ENCODE measurements at places on chromosomes 4 and X. TPM values are rescaled to one million over a fixed set of nuclear protein-coding genes. Genes with fewer than 3 reads are reported as not detected.

Gene EFNB1
- total RNA-seq, result 2.4 TPM

Gene OTC
- total RNA-seq, result 2.8 TPM

Gene CPZ
- 0.25 TPM for total RNA-seq

Gene RAB41
- total RNA-seq, result not detected

Gene PDGFRA
- 18.1 TPM for total RNA-seq

- H3K36me3 ChIP-seq, result no peaks in the 10 kb centered on the region
- H3K27me3 ChIP-seq, result no peaks in the 10 kb centered on the region
- no peak overlapping the region for H3K4me3 ChIP-seq
- H3K27ac ChIP-seq, result no peak overlapping the region
- DNase-seq, result no peak
These were observed 149.9 kb downstream of the FGF16 start for GRCh38 chrX:77597090-77597489.

DNA sequence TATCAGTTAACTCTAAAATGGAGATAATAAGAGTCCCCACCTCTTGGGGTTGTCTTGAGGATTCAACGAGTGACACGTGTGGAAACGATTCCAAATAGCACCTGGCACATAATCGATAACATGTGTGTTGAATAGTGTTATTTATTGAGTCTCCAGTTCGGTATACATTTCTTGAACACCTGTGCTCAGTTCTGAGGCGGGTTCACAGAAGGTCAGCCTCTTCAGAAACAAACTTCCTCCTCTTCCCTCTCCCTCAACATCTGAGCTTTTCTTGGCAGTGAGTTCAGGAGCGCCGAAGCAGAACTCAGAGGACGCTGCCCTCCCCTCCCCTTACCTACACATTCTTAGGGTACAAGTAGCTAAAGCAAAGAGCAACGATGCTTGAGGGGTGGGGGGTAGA lies 934 bp downstream of the PDHA1 start:
- peak overlapping the region; percentile 89 for H3K27ac ChIP-seq
- H3K36me3 ChIP-seq, result no peaks in the 10 kb centered on the region

DNA sequence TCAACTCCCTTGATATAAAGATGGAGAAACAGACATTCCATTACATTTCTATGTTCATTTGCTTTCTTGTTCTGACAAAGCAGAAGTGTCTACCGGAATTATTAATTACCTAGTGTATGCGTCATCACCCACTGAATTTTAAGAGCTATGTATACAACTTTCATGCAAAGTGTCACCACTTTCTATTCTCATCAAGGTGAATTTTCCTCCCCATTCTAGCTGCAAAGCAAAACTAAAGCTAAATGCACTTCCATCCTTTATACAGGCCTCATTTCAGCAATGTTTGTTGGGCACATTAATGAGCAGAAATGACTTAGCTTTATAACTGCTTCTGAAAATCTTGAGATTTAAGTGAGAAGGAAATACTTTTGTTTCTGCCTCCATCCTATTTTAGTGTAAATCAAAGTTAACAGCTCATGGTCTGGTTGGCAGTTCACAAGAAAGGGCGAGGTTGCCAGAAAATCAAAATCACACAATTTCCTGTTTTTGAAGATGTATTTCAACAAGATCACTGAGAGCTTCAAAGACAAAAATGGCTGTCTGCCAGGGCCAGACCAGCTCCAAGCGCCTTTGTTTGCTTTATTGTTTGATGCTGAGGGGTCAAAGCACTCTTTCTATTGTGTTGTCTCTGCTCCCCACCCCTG lies 7.2 kb upstream of the FAM9C start:
- H3K4me3 ChIP-seq, result no peak overlapping the region
- H3K27me3 ChIP-seq, result no peaks in the 10 kb centered on the region
- H3K36me3 ChIP-seq, result no peaks in the 10 kb centered on the region
- no peak for DNase-seq

GRCh38 chr4:184889666-184890335 lies 64.0 kb upstream of the ACSL1 start:
- H3K36me3 ChIP-seq, result no peaks in the 10 kb centered on the region
- DNase-seq, result no peak
- no peaks in the 10 kb centered on the region for H3K4me1 ChIP-seq
- H3K27me3 ChIP-seq, result no peaks in the 10 kb centered on the region
- H3K4me3 ChIP-seq, result no peak overlapping the region
- H3K27ac ChIP-seq, result no peak overlapping the region

GRCh38 chr4:169658975-169659715 lies 38.8 kb downstream of the CLCN3 start:
- H3K4me1 ChIP-seq, result peaks cover 59% of the 10 kb centered on the region
- DNase-seq, result no peak
- H3K27me3 ChIP-seq, result no peaks in the 10 kb centered on the region
- no peaks in the 10 kb centered on the region for H3K36me3 ChIP-seq
- H3K27ac ChIP-seq, result peak overlapping the region; percentile 67
- H3K4me3 ChIP-seq, result peak overlapping the region; percentile 39

DNA sequence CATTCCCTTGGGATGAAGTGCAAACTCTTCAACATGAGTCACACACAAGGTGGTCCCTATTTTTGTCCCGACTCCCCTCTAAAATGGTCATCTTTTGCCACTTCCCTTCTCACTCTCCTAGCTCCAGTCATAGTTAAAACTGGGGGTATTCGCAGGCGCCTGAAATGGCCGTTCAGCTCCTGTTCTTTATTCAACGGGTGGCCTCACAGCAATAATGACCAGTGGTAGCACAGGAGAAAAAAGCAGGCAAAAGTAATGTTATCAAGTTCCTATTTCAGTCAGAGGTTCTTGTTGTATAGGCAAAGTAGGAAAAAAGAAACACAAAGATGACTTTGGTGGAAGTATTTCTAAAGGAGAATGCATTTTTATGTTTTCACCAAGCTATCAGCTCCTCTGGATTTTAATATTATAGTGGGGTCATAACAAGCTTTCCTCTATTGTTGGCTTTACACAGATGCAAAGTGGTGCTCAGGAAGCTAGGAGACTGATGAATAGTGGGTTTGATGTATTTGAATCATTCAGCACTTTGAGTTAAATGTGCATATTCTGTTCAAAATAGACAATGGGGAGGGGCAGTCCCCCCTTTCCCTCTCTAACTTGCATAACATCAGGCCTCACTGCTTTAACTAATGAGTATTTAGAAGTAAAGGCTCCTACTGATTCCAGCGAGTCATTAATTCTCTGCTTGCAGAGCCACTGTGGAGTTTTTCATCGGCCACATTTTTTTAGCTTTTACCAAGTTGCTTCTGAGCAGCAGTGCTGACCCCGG lies 171.2 kb upstream of the NDP start:
- H3K27ac ChIP-seq, result no peak overlapping the region
- no peaks in the 10 kb centered on the region for H3K36me3 ChIP-seq
- no peaks in the 10 kb centered on the region for H3K4me1 ChIP-seq
- H3K27me3 ChIP-seq, result no peaks in the 10 kb centered on the region

GRCh38 chr4:155855897-155856296 lies 10.2 kb downstream of the ASIC5 start:
- DNase-seq, result no peak
- H3K4me3 ChIP-seq, result no peak overlapping the region
- H3K27ac ChIP-seq, result no peak overlapping the region
- no peaks in the 10 kb centered on the region for H3K27me3 ChIP-seq
- no peaks in the 10 kb centered on the region for H3K4me1 ChIP-seq

DNA sequence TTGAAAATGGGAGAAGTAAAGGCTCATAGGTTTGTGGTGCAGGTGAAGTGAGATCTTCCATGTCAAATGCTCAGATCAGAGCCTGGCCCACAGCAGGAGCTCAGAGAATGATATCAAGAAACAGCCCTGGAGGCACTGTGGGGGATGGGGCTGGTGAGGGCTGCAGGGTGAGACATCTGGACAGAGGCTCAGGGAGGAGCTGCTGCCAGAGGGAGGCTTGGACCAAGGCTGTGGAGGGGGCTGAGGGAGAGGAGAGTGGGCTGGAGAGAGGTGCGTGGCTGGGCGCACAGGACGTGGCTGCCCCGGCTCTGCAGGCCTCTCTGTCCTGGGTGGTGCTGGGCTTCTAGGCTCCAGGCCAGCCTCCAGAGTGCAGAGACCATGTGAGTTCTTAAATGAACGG lies 5.6 kb downstream of the SORCS2 start:
- H3K27me3 ChIP-seq, result peaks cover 6% of the 10 kb centered on the region
- H3K36me3 ChIP-seq, result no peaks in the 10 kb centered on the region
- peak; percentile 6 for DNase-seq

- no peak overlapping the region for H3K27ac ChIP-seq
- no peaks in the 10 kb centered on the region for H3K27me3 ChIP-seq
- DNase-seq, result no peak
- H3K36me3 ChIP-seq, result peaks cover 5% of the 10 kb centered on the region
These were observed 63.8 kb upstream of the STS start for GRCh38 chrX:7083468-7084396.

DNA sequence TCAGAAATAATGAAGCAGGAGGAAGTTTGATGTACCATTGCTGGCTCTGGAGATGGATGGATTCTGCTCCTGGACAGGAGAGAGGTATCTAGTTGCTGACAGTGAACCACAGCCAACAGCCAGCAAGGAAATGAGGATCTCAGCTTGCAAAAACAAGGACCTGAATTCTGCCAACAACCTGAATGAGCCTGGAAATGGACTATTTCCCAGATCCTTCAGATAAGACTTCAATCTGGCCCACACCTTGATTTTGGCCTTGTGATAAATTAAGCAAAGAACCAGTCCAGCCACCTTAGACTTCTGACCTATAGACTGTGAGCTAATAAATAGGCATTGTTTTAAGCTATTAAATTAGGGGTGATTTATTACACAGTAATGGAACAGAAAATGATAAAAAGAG lies 220.3 kb downstream of the ADAMTS3 start:
- no peak overlapping the region for H3K4me3 ChIP-seq
- no peaks in the 10 kb centered on the region for H3K4me1 ChIP-seq
- no peak for DNase-seq
- H3K36me3 ChIP-seq, result no peaks in the 10 kb centered on the region
- H3K27ac ChIP-seq, result no peak overlapping the region
- H3K27me3 ChIP-seq, result no peaks in the 10 kb centered on the region

DNA sequence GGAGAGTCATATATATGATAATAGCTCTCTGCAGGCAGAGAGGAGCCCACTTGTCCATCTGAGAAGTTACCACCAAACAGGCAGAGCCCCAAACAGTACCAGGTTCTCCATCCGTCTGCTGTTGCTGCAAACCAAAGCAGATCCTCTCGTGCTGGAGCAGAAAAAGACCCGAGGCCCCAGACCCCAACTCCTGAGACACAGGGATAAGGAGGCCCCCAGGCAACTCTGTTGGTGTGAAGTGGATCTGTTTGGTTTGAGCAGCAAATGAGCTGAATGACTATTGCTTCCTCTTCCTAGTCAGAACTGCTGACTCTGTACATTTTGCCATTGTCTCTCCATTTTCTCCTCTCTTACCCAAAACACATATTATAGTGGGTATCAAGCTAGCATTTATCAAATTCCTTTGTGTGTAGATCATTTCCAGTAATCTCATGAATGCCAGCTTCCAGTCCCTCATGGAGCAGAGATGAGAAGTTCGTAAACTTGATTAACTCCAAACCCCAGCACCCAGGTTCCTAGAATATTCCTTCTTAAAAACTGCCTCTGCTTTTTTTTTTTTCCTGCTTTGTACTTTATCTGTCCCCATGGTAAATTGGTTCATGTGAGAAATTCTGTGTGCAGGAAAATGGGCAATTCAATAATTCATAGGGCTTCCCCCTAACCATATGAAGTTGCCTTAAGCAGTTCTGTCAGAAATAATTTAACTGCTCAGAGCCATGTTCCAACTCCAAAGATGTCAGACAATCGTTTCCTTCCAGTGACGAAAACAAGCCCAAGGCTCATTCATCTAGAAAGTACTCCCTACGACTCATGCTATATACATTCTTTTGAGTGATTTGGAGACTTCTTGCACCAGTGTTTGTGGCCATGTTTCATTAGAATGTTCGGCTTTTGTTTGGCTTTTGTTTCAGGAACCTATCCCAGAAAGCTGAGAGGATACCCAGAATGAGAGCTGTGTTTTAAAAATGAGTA lies 98.6 kb upstream of the ATXN3L start:
- no peak overlapping the region for H3K4me3 ChIP-seq
- no peak for DNase-seq
- no peak overlapping the region for H3K27ac ChIP-seq
- no peaks in the 10 kb centered on the region for H3K36me3 ChIP-seq

GRCh38 chr4:40699648-40700047 lies 50.1 kb upstream of the NSUN7 start:
- no peak for DNase-seq
- no peak overlapping the region for H3K4me3 ChIP-seq
- H3K27ac ChIP-seq, result no peak overlapping the region

DNA sequence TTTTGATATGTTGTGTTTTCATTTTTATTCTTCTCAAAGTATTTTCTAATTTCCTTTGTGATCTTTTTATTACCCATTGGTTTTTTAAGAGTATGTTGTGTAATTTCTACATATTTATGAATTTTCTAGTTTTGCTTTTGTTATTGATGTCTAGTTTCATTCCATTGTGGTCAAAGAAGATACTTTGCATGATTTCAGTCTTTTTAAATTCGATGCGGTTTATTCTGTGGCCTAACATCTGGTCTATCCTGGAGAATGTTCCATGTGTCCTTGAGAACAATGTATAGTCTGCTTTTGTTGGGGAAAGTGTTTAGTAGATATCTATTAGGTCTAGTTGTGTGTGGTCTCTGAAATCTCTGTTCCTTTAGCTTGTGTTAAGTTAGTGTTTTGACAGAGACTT lies 46.2 kb downstream of the PPEF1 start:
- no peak for DNase-seq
- no peak overlapping the region for H3K27ac ChIP-seq
- H3K27me3 ChIP-seq, result no peaks in the 10 kb centered on the region
- H3K4me3 ChIP-seq, result no peak overlapping the region
- no peaks in the 10 kb centered on the region for H3K4me1 ChIP-seq

DNA sequence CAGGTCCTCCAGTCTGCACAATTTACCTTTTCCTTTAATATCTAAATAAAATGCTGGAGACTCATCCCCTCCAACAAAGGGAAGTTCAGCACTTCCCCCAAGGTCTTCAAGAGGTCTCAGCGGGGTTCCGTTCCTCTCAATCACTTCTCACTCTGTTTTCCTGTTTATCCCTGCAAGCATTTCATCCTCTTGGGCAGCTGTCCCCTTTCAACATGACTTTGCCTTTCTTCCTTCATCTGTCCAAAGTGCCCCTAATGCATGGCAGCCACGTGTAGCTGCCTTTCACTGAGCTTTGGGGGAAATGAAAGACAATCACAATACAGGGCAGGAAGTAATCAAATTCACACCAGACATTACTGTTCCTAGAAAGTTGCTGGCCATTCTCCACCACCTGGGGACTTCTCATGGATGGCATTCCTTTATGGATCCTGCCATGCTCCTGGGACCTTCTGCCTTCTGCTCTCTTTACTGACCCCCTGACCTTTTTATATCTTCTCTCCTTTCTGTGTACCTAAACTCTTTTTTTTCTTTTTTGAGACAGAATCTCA lies 79.7 kb upstream of the USP9X start:
- H3K4me3 ChIP-seq, result no peak overlapping the region
- no peak overlapping the region for H3K27ac ChIP-seq
- DNase-seq, result no peak
- no peaks in the 10 kb centered on the region for H3K4me1 ChIP-seq
- no peaks in the 10 kb centered on the region for H3K36me3 ChIP-seq

GRCh38 chr4:91887926-91888325 lies 415.8 kb upstream of the GRID2 start:
- no peaks in the 10 kb centered on the region for H3K27me3 ChIP-seq
- no peaks in the 10 kb centered on the region for H3K36me3 ChIP-seq
- no peak for DNase-seq
- no peaks in the 10 kb centered on the region for H3K4me1 ChIP-seq

Measured in pancreas (tissue), 10 donors.